ENCODE measurements at places on chromosomes 6 and 20.

- peak; percentile 95 for DNase-seq
Observed at GRCh38 chr6:39339868-39340550, 17.5 kb upstream of the KCNK16 start.

DNA sequence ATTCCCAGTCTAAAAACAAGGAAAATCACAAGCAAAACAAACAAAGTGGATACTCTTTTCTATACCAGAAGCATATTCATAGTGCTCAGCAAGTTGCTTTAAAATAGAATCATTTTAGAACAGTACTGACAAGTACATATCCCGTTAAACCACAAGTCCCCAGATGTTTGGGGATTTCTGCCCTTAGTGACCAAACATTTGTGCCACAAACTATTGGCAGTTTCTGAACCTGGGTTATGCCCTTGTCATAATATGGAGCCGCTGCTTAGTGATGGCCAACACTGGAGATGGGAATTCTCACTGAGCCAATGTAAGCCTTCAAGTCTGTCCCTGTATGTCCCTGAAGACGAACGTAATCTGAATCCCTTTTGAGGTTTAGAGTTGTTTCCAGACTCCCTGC lies 436.7 kb upstream of the JAG1 start:
- DNase-seq = no peak

- DNase-seq = no peak
Observed at GRCh38 chr6:105886814-105887544, 199.2 kb upstream of the PRDM1 start.

DNA sequence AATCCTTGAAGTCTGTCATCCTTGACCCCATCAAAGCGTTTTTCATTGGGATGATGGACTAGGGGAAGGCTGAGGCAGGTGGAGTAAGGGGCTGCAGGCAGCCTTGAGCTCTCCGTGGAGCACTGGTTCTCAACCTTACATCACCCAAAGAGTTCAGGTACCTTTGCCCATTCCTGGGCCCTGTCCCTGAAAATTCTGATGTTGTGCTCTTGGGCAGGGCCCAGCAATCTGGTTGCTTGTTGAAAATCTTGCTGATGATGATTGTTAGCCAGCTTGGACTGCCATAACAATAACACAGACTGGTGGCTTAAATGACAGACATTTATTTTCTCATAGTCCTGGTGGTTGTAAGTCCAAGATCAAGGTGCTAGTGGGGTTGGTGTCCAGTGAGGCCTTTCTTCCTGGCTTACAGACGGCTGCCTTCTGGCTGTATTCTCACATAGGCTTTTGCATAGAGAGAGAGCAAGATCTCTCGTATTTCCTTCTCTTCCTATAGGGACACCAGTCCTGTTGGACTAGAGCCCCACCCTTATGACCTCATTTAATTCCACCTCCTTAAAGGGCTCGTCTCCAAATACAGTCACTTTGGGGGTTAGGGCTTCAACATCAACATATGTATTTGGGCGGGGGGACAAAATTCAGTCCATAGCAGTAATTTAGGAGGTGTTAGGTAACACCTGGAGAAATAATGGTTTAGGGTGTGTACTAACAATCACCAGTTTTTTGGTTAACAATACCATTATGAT lies 104.9 kb downstream of the PLEKHG1 start:
- DNase-seq = no peak

DNA sequence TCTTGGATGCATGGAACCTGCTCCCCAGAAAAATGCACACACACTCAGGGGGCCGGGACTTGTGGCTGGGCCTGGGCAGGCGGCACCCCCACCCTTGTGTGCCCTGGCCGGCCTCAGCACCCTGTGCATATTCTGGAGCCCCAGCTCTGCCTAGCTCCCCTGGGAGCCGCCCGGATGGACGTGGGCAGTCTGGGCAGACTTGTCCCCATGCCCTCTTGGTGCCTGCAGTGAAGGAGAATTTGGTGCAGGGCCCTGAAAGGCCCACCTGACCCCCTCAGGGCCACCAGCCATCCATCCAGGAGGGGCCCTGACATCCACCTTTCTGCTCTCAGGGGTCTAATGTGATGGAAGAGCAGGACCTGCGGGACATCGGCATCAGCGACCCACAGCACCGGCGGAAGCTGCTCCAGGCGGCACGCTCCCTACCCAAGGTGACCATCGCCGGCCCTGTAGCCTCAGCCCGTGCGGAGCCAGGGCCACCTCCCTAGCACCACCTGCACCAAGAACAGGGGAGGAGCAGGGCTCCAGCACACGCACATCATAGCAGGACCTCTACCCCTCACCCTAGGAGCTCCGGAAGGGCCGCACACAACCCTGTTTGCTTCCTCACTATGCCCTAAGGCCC lies 62.8 kb downstream of the TCP11 start:
- DNase-seq = no peak

DNA sequence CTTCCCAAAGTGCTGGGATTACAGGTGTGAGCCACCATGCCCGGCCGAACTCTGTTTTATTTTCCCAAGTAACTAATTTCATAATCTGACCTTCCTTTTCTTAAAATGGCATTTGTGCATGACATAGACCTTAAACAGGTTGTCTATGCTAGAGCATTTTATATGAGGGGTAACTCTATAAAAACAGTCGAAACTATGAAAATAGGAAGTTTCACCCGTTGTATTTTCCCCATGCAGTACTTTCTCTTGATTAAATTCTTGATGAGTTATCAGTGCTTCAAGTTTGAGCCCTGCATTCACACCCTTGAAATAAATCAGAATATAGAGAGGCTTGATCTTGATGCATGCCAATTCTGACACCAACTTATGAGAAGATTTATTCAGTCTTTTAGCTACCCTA lies 11.7 kb downstream of the TBPL1 start:
- DNase-seq = no peak

GRCh38 chr20:32474967-32475811 lies 109.9 kb downstream of the NOL4L start:
- DNase-seq = no peak

Measured in NCI-H510A (cell line).